ENCODE measurements at places on chromosomes 11 and 22. TPM values are rescaled to one million over a fixed set of nuclear protein-coding genes. Genes with fewer than 3 reads are reported as not detected.

GRCh38 chr22:37044634-37045625, 6.6 kb upstream of the KCTD17 start:
- DNase-seq = no peak

GRCh38 chr22:46803031-46803880, 40.8 kb downstream of the TBC1D22A start:
- peak; percentile 21 for DNase-seq

GRCh38 chr11:116503216-116504160, 269.3 kb downstream of the BUD13 start:
- DNase-seq = no peak

DNA sequence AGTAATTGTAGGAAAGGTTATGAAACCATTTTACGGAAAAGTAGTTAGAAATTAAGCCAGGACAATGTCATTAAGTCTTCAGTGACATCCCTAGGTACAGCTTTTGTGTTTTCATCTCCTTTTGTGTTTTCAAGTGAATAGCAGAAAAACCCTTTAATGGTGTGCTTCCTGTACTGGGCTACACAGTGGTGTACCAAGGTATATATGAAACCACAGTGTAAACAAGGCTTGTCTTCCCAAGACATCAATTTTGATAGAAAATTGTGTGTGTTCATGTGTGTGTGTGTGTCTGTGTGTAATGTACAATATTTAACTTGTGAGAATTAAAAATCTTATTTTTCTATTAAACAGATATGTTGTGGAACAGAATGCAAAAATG, 8.9 kb downstream of the MRPL17 start:
- DNase-seq = no peak

DNA sequence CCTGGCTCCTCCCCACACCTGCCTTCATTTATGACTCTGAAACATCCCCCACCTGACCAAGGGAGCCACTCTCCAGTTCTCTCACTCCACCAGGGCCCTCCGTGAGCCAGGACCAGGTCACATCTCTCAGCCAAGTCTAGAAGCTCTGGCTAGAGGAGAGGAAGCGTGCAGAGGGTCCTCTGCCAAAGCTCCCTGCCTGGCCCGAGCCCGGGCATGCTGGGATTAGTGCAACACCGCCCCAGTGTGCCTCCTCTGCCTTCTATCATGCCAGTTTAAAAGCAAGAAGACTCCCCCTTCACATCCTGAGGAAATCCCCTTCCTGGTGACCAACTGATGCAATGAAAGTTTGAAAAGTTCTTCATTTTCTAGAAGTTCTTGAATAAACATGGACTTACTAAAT, 23.5 kb downstream of the TP53AIP1 start:
- DNase-seq = no peak

- no peak for DNase-seq
Observed at GRCh38 chr22:24140357-24140756, 40.9 kb upstream of the SUSD2 start.

DNA sequence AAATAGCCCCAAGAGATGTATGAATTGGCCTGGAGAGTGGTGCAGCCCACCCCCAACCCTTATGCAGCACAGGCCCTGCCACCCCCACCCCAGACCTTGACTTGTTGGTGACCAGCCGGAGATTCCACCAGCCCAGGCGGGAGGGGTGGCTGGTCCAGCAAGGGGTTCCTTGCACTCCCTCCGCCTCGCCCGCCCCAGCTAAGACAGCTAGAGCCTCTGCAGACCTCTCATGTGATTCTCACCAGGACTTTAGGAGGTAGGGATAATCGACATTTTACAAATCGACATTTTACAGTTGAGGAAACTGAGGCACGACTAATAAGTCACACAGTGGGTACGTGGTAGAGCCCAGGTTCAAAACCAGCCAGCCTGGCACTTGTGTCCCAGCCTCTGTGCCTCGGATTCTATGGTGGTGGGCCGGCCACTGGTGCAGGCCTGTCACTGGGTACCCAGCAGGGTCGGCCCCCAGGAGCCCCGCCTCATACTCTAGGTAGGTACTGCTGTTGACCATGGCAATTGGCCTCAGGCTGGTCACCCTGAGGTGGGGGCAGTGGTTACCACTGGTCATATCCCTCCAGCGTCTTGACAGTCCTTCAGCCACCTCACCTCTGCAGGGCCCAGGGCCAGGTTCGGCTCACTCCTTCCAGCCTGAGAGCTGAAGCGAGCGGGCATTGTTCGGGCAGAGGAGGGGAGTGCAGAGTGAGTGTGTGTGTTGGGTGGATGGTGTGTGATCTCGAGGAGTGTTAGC, 35.0 kb upstream of the MYRF start:
- DNase-seq = no peak

DNA sequence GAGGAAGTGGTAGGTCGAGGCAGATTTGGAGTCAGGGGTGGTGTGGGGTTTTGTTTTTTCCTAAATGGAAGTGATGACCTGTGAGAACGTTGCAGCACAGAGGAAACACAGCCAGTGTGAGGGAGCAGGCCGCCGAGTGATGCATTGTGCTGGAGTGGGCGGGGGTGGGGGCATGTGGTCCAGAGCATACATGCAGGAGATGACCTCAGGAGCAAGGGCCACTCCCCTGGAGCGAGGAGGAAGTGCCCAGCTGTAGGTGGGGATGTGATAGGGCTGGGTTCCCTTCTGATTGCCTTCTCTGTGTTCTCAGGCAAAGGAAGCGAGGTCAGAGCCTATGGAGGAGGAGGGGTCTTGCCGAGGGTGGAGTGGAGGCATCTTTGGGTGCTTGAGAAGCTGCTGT, 81.4 kb downstream of the PPP6R3 start:
- DNase-seq = no peak

DNA sequence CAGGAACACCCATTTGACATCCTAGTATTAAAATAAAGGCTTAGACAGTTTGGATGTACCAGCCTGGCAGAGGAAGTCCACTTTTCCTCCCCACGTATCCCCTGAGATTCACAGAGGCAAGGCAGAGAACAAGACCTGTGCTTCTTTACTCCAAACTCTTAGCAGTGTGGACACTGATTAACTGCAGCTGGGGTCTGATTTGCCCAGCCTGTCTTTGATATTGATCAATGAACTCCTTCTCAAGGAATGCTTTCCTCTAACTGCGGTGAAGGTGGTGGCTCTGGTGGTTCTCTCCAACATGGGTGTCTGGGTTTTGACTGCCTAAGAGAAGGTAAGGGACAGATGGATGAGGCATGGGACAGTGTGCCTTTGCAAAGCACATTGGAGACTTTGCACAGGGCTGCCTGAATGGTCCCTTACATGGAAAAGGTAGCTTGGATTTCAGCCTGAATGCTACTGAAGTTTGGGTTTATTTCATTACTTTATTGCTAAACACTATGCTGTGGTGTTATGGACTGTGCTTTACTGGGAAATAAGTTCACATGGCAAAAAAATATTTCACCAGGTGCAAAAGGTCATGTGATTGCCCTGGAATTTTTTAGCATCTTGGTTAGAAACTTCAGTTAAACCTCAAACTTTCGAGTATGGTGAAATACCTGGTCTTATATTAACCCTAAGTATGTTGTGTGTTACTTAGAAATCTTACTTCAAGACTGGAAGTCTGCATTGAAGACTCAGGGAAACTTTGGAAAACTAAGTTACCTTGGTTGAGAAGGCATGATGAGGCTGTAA, 1.8 kb downstream of the GAS2 start:
- no peak for DNase-seq

- DNase-seq = no peak
Observed at GRCh38 chr11:88119561-88119960, 55.7 kb downstream of the RAB38 start.

GRCh38 chr11:103295704-103296103, 186.5 kb downstream of the DYNC2H1 start:
- no peak for DNase-seq

DNA sequence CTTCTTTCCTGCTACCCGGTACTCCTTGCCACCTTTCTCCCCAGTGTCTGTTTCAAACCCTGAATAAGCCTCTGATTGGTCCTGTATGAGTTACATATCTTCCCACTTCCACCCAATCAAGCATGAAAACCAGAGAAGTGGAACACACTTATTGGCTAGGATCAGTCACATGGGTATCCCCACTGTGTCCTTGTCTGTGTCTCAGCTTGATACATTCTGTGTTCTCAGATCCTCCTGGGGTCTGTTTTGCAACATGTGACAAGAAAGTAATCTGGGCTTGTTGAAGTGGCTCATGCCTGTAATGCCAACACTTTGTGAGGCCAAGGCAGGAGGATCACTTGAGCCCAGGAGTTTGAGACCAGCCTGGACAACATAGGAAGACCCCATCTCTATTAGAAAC, 23.9 kb downstream of the MCHR1 start:
- no peak for DNase-seq

OR52H1 gene
- polyA plus RNA-seq = 0.15 TPM

ZBED4 gene
- polyA plus RNA-seq = 8.0 TPM
